ENCODE measurements at places on chromosomes 13 and 19.

- DNase-seq: peak; percentile 68
These were observed 13.3 kb downstream of the ARRDC2 start for GRCh38 chr19:18021121-18021755.

DNA sequence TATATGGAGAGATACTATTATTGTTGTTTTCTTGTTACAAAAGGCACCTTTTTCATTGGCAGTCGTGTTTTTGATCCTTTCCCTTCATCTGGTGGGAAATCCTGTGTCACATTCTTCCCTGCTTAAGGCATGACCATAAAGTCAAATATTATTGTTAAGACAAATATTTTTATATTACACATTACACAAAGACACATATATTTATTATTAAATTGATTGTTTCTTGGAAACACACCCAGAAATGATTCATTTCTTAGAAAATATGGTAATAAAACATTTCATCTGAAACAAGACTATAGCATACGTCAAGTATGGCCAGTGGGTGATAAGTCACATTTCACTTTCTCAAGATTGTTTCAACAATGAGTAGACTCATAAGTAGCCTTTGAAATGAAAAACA, 77.3 kb downstream of the KCTD12 start:
- no peak for DNase-seq

DNA sequence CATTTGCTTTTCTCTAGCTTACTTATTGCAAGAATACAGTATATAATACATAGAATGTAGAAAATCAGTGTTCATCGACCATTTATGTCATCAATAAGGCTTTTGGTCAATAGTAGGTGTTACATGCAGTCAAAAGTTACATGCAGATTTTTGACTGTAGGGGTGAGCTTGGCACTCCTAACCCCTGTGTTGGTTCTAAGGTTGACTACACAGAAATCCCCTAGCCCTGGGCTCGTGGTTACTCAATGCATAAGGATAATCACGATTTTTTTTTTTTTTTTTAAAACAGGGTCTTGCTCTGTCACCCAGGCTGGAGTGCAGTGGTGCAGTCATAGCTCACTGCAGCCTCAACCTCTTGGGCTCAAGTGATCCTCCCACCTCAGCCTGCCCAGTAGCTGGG, 4.0 kb upstream of the NWD1 start:
- no peak for DNase-seq

- no peak for DNase-seq
These were observed 252.2 kb upstream of the SLITRK6 start for GRCh38 chr13:86051134-86052103.

DNA sequence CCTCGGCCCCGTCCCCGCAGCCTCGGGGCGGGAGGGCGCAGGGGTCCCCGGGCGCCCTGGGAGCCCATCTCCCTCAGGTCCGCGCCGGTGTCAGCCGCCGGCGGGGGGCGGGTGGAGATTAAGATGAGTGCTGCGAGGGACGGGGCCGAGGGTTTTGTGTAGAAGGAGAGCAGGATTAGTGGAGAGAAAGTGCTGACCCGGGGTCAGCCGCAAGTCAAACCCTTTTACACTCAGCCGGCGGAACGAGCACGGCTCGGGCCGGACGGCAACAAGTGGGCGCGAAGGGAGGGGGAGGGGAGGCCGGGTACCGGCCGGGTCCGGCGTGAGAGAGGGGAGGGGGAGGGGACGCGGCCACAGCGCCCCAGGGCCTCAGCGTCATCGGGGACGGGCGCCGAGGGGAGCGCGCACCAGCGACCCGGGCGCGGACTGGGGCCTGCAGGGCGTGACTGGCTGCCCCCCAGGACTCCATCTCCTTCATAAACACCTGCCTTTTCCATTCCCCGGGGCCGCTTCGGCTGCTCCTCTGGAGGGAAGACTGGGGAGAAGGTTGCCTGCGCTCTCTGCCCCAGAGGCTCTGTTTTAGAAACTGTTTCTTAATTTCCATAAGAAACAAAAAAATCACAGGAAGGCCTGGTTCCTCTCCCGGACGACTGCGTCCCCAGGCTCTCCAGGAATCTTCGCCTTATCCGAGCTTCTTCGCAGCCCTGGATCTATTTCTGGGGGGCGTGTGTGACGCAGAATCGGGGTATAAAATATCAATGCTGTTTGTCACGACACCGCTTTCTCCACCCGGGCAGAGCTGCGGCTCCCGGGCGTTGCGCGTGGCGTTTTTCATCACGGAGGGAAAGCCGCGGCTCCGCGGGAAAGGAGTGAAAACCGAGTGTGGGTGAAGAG, 6.5 kb downstream of the SOX1 start:
- no peak for DNase-seq

- no peak for DNase-seq
These were observed 5.9 kb downstream of the SHD start for GRCh38 chr19:4284974-4285373.

DNA sequence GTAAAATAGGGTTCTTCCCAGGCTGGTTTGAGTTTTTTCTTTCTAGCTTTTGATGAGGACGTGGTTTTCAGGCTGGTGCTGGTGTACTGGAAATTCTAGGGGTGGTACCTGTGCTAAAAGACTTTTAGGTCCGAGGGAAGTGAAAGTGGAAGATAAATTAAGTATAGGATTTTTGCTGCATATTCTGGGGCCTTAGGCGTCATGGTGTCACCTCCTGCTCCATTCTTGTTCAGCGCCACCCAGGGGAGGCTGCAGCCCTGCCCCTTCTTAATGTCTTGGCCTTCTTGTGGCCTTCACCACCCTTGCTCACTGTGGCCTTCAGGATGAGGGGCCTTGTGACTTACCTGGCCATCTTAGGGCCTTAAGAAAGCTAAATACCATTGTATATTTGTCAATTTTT, 12.4 kb downstream of the ZNF552 start:
- DNase-seq: no peak

DNA sequence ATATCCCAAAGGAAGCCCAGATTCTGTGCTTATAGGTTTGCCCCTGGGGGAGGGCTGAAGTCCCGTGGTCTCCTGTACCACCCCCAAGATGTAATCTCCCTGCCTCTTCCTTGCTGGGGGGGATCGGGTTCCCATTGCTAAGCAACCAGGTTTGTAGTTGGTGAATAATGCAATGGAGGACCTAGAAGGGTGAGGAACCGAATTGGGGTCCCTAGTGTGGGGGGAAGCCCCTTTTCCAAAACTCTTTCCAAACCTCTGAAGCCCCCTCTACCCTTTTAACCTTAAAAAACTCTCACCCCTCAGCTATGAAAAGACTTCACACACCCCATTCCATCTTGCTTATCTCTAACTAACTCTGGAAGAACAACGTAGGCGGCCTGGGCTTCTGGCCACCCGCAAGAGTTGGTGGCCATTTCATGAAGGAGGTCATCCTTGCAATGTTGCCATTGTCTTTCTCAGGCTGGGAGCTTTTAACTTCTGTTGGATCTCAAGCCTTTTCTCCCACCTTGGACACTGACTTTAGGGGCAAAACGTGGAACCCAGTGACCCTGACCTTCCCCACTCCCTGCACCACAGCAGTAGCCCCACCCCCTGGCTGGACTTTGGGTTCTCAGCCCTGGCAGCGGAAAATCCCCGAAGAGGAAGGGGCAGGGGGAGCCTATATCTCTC, 661 bp downstream of the PALM3 start:
- no peak for DNase-seq

DNA sequence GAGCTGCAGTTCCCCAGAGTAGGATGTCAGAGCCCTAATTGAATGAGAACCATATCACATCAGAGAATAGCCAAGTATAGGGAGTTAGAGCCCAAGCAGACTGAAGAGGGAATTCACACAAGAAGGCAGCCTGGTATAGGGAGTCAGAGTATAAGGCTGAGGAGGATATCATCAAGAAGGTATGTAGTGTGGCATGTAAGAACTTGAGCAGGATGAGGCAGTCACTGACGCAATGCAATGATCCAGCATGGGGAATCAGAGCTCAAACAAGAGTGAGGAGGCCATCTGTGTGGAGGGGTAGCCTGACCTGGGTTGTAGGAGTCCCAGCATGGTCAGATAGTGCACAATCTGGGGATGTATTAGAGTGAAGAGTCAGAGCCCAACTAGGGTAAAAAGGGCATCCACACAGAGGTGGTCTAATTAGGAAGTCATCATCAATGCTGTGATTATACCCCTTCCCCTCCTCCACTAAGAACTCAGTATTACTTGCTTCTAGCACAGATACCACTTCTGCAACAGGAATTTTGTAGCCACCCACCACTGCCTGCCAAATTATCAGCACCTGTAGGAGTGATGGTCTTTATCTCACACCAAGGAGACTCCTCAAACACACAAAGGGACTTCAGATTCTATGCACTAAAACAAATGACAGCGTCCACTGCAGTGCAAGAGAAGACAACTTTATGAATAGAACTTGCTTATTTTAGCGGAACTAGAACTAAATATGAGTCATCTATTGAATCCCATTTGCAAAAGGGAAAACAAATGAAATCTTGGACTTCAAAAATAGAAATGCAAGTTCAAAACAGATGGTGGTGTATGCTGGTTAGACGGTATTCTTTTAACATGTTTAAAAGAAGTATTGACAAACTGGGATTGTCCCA, 107.2 kb downstream of the FNDC3A start:
- DNase-seq: no peak

DNA sequence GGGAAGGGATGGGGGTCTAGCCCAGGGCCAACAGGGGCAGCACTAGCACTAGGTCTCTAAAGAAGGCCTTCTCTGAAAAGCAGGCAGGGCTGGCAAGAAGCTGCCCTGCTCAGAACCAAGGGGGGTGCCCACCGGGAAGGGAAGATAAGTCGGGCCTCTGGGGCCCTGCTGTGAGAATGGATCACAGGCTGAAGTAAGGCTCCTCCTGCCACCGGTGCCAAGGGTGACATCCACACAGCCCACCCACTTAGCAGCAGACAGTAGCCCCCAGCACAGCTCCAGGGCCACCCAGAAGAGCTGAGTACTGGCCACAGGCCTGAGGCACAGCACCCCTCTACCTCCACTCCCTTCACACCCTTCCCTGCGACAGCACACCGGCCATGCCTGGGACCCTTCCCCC, 5.9 kb downstream of the ELL start:
- DNase-seq: no peak

GRCh38 chr13:24153979-24154701, 6.4 kb upstream of the SPATA13 start:
- DNase-seq: no peak

DNA sequence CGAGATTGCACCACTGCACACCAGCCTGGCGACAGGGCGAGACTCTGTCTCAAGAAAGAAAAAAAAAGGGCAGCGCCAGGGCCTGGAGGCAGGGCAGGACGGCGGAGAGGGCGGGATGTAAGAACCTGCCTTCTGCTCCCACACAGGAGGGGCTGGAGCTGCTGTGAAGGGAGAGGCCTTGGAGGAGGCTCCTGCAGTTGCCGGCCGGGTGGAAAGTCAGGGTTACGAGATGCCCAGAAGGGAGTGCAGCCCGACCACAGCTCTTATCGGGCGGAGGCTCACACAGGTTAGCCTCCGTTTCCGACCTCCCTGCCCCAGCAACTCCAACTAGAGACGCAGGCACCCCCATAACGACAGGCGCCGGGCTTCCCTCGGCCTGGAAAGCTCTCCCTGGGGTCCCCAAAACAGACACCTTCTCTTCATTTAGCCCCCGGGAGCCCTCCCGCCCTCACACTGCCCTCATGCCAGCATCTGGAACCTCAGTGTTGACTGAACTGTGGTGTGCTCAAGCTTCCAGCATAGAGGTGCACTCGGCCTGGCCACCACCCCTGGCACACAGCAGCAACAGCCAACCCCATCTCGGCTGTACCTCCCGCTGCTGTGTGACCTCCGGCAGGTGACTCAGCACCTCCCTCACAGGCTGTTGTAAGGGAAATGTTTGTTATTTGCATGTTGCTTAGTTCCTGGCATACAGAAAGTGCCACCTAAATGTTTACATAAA, 1.4 kb downstream of the PLPP2 start:
- DNase-seq: no peak

GRCh38 chr13:43441899-43442499, 344.8 kb downstream of the ENOX1 start:
- DNase-seq: no peak

DNA sequence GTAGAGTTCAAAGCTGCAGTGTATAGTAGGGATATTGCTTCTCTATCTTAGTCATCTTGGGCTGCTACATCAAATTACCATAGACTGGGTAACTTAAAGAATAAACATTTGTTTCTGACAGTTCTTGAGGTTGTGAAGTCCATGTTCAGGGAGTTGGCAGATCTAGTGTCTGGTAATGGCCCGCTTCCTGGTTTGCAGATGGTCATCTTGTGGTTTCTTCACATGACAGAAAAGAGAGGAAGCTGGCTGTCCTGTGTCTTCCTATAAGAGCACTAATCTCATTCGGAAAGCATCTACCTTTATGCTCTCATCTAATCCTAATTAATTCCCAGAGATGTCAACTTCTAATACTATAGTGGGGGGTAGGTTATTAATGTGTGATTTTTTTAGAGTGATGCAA, 6.2 kb downstream of the ZNF763 start:
- DNase-seq: no peak

- no peak for DNase-seq
These were observed 233.1 kb downstream of the POSTN start for GRCh38 chr13:37365496-37365895.

DNA sequence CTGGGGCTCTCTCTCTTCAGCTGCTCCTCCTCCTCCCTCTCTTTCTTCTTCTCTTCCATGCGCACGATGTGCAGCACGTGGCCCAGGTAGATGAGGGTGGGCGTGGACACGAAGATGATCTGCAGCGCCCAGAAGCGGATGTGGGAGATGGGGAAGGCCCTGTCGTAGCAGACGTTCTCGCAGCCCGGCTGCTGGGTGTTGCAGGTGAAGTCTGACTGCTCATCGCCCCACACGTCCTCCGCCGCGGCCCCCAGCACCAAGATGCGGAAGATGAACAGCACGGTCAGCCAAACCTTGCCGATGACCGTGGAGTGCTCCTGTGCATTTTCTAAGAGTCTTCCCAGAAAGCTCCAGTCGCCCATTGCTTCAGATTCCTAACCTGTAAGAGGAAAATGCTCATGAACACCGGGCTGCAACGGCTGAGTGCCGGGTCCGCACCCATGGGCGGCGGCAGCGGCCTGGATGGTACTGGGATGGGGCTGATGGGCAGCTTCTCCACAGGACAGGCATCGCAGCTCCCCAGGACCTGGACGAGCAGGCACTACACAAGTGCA, 17.8 kb downstream of the GJA3 start:
- no peak for DNase-seq

GRCh38 chr19:13640611-13641010, 123.7 kb upstream of the MRI1 start:
- no peak for DNase-seq

GRCh38 chr19:49145573-49146407, 9.4 kb downstream of the HRC start:
- DNase-seq: peak; percentile 88

- no peak for DNase-seq
These were observed 7.3 kb upstream of the KCTD15 start for GRCh38 chr19:33789344-33789743.

DNA sequence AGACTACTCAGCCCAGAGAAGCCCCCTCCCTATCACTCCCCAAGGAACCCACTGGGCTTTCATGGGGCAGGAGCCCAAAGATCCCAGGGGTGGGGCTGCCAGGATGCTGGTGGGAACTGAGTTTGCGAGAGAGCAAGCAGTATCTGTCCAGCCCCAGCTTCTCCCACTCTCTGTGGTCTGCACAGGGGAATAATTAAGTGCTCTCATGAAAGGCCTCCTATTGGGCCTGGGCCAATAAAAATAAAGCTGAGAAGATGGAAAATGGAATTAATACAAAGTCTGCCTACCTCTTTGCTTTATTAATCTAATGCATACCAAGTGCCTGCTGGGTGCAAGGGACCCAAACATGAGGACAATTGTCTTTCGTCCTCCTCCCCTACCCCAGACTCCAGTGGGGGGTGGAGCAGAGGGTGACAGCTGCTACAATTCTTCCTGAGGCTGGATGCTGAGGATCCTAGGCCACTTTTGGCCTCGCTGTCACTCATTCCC, 5.4 kb downstream of the DDX39A start:
- DNase-seq: no peak

- DNase-seq: no peak
These were observed 29.5 kb upstream of the MUC16 start for GRCh38 chr19:9039728-9040127.
